ENCODE measurements at places on chromosomes 7 and 10.
A peak's percentile ranks its signal among the peaks of the same experiment; 100 is the strongest.

DNA sequence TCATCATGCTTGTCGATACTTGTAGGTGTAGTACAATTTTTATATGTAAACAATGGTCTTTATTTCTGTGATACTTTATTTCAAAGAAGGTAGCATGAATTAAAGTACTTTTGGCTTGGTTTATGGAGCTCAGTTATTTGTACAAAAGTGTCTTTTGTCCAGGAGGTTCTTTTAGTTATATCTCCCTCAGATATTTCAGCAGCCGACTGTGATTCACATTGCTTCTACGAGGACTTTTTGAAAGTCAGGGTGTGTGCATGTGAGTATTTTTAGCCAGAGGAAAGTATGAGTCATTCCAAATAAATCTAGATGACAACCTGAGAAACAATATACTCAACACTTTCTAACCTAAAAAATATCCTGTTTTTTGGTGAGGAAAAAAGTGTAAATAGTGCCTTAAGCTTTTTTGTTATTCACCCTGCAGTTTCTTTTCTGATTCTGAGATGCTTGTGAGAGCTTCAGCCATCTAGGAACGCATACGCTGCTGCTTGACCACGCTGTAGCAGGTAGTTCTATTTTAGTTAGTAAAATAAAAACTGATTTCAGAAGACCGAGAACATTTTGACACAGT is 595 bp upstream of the SUN1 start:
- DNase-seq, result peak; percentile 98

GRCh38 chr7:98251231-98251600 is 816 bp downstream of the TECPR1 start:
- DNase-seq, result no peak

- no peak for DNase-seq
Measured at GRCh38 chr10:80280071-80280800, 9.2 kb downstream of the MAT1A start.

DNA sequence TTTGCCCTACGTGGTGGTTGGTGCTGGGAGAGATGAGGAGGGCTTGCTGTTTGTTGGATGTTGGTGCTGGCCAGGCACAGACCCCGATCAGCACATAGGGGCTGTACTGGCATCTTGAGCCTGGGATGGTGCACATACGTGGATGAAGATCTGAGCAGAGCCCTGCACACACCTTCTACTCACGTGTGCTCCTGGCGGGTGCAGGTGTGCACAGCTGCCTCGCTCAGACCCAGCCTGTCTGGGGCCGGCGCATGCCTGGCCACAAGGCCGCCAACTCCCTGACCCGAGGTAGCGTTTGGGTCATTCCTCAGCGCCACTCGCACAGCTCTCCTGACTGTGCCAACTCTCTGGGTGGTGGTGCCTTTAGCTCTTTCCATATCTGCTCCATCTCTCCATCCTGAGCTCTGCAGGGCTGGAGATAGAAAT is 18.6 kb downstream of the PALD1 start:
- no peak for DNase-seq

- no peak for DNase-seq
Measured at GRCh38 chr10:22683140-22683389, 31.3 kb downstream of the PIP4K2A start.

- DNase-seq, result no peak
Measured at GRCh38 chr10:65194555-65194954, 1673.4 kb downstream of the REEP3 start.

- DNase-seq, result peak; percentile 51
Measured at GRCh38 chr10:57979491-57979890, 288.2 kb downstream of the IPMK start.

- DNase-seq, result no peak
Measured at GRCh38 chr7:8441106-8441965, 7.9 kb downstream of the NXPH1 start.

DNA sequence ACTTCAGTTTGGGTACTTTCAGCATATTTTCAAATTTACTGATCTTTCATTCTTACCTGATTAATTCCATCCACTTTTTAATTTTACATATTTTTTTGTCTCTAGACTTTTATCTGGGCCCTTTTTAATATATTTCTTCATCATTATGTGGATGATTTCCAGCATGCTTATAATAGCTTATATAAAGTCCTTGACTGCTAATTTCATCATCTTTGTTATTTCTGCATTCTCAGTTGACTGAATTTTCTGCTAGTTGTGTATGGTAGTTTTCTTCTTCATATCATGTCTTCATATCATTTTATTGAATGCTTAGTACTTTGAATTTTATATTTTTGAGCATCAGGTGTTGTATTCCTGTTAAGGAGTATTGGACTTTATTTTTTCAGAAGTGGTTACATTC is 39.6 kb downstream of the STAM start:
- DNase-seq, result no peak

- no peak for DNase-seq
Measured at GRCh38 chr7:138125598-138126111, 49.4 kb downstream of the AKR1D1 start.

- DNase-seq, result no peak
Measured at GRCh38 chr10:60433684-60434083, 44.0 kb upstream of the ANK3 start.

GRCh38 chr7:21585070-21585724 is 42.4 kb downstream of the DNAH11 start:
- DNase-seq, result no peak

DNA sequence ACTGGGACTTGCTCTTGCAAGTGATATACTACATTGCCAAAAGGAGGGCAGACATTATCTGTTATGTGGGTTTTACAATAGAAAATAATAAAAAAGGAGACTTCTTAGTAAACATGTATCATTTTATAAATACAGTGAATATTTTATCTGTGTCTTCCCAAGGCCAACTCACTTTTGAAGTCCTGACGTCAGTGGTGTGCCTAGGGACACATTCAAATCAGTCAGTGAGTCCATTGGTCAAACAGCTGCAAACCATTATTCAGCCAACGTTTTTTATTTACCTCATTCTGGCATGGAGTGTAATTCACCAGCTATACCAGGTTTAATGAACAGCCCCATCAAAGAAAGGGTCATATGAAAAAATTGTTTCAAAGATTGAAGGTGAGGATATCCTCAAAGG is 263.7 kb downstream of the IPMK start:
- DNase-seq, result no peak

Data from SW480 (cell line).